HFF-Myc (cell line): ENCODE measurements at places on chromosomes 5 and 9.

- DNase-seq: no peak
These were observed 268.9 kb downstream of the ENC1 start for GRCh38 chr5:74371621-74372020.

- no peak for DNase-seq
These were observed 27.6 kb upstream of the PSD2 start for GRCh38 chr5:139767960-139768359.

GRCh38 chr9:78053627-78054026 is 22.0 kb upstream of the GNAQ start:
- DNase-seq: no peak

- DNase-seq: no peak
These were observed 442 bp downstream of the NEURL1B start for GRCh38 chr5:172641359-172642050.

GRCh38 chr5:90402521-90403255 is 6.9 kb downstream of the CETN3 start:
- no peak for DNase-seq

- DNase-seq: no peak
These were observed 603.8 kb downstream of the TLE4 start for GRCh38 chr9:80175286-80176150.

DNA sequence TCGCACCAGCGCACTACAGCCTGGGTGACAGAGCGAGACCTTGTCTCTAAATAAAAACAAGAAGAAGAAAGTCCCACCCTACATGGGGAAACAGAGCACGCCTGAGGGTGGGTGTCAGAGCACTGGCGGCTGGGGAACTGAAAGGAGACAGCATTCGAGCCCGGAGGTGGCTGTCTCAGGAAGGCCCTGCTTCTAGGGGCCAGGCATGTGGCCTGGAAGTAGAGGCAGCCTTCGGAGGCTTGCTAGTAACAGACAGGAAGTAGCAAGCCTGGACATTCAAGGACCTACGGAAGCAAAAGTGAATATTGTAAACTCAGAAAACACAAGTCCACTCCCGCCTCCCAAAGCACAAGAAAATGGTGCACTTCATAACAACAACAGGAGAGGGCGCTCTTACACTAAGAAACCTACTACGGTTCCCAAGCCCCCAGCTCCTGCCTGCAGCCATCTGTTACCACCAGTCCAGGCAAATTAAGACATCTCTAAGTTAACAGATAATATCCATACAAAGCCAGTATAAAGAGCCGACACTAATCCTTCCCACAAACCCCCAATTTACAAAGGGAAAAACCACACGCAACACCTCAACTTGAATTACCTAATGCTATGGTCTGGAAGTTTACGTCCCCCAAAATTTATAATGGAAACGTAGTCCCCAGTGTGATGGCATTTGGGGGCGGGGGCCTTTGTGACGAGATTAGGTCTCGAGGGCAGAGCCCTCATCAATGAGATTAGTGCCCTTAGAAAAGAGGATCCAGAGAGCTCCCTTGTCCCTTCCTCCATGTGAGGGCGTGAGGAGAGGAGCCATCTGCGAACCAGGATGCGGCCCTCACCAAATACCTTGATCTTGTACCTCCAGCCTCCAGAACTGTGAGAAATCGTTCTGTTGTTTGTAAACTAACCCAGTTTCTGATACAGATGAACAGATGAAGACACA is 7.7 kb downstream of the RASGEF1C start:
- no peak for DNase-seq

- DNase-seq: no peak
These were observed 66.1 kb upstream of the PPP1R26 start for GRCh38 chr9:135413461-135413860.

DNA sequence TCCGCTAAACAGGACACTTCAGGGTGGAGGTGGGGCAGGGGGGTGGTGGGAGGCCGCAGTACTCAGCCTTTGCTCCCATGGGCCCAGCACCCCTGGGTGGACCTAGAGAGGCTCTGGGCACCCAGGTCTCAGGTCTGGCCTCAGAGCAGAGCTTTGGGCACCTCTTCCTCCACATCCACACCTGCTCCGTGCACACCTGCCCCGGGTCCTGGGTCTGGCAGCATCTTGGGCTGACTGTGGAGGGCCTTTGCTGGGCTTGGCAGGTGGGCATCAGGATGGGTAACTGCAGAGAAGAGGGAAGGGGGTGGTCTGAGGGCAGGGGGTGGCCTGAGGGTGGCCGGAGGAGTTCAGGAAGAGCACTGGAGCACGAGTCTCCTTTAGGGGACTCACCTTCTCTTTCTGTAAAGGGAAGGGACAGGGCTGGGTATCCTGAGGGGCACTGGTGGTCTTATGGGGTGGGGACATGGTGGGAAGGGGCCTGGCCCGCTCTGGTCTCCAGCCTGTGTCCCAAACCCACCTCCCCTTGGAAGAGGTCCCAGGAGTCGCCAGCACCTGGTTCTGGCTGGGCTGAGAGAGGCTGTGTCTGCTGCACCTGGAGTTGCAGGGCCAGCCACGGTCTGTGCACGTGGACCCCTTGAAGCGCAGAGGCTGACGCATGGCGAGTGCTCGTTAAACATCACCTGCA is 106.7 kb upstream of the IER5L start:
- no peak for DNase-seq

DNA sequence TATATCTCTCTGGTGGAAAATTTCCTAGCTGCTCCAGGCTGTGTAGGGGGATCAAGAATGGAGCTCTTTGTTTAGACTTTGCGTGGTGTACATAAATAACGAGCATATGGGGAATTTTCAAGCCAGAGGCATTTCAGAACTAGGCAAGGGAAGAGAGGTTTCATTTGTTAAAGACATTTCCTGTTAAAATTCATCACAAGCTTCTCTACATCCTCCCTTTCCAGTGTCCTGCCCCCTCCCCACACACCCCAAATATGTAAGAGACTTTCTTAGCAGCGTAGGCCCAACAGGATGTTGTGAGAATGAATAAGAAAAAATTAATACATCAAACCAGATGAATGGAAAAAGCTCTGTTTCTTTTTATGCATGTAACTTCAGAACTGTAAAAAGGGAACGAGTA is 150.3 kb downstream of the GPBP1 start:
- no peak for DNase-seq

DNA sequence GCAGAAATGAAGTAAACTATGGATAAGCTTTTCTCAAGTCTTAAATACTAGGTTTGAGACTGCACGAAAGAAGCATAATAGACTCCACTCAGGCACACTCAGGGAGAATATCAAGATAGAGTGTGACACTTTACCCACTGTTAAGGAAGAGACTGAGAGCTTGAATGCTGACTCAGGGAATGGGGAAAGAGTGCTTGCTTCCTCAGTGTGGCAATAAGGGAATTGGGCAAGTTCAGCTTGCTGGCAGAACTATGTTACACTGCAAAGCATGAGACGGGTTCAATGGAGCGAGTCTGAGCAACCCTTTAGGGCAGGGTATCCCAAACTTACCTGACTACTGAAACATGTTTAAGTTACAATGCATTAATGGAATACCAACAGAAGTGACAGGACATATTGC is 237.7 kb upstream of the MEF2C start:
- no peak for DNase-seq

DNA sequence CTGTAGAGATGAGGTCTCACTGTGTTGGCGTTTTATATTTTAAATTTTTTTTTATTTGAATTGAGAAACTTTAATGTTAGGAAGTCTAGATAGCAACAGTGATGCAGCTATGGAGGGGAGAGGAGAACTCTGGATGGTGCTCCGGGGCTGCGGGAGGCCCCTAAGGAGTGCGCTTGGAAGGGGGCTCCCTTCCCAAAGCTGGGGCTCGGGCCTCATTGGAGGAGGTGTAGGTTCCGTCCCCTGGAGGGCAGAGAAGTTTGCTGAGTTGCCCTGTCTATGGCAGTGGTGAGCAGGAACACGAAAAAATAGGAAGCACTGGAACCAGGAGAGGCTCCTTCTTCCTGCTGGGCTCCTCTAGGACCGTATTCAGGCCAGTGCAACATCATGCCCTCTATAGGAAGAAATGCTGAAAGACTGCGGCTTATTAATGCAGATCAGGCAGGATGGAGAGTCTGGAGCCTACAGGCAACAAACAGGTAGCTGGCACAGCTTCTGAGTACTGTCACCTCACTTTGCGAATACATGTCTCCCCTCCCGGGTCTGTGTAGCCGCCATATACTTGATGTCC is 16.1 kb downstream of the AHRR start:
- DNase-seq: no peak

DNA sequence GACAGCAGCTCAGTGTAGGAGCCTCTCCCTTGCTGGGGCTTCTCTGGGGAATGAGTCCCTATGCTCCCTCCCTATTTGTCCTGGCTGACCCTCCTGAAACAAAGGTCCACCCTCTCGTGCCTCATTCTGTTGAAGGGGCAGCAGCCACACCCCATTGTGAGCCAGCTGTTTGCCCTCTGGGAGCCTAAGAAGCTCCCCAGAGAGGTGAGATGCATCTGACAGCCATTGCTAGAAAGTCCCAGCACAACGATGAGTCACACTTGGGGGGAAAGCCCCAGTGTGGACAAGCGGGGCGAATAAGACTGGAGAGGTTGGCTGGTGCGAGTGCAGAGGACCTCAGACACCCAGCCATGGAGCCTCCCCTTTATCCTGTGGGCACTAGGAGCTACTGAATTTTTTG is 101.4 kb downstream of the PPARGC1B start:
- DNase-seq: no peak

GRCh38 chr9:18976221-18976708 is 56.7 kb downstream of the SAXO1 start:
- DNase-seq: no peak

DNA sequence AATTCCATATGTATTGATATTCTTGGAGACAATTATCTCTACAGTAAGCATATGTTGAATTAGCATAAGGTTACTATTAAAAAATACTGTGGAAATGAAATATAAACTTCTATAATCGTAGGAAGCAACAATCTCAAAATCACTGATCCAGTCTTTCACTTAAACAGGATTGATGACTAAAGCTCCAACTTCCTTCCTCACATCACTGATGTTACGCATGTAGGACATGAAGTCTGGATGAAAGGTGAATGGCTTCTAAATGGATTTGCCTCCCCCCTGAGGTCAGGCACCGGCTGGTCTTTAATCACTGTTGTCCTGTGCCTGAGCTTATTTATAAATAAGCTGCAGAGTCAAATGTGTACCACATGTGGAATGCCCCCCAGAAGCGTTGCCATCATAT is 157.1 kb upstream of the NFIB start:
- DNase-seq: no peak

GRCh38 chr5:32044434-32044833 is 129.7 kb downstream of the GOLPH3 start:
- no peak for DNase-seq

GRCh38 chr9:70789086-70789485 is 332.3 kb downstream of the TRPM3 start:
- no peak for DNase-seq

DNA sequence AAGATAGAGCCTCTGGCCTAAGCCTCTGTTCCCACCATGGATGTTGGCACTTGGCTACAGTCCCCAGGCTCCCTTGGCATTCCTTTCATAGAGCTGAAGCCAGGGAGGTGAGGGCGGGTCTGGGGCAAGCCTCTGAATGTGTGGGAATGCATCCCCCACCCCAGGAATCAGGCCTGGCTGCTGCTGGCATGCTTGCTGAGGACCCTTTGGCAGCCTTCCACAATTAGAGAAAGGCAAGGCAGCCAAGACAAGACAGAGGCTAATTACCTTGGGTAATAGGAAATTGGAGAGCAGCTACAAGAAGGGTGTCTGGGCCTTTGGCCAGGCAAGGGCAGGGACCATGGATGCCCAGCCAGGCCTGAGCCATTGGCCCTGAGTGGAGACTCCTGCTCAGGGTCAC is 204.4 kb upstream of the TRIM32 start:
- DNase-seq: no peak

DNA sequence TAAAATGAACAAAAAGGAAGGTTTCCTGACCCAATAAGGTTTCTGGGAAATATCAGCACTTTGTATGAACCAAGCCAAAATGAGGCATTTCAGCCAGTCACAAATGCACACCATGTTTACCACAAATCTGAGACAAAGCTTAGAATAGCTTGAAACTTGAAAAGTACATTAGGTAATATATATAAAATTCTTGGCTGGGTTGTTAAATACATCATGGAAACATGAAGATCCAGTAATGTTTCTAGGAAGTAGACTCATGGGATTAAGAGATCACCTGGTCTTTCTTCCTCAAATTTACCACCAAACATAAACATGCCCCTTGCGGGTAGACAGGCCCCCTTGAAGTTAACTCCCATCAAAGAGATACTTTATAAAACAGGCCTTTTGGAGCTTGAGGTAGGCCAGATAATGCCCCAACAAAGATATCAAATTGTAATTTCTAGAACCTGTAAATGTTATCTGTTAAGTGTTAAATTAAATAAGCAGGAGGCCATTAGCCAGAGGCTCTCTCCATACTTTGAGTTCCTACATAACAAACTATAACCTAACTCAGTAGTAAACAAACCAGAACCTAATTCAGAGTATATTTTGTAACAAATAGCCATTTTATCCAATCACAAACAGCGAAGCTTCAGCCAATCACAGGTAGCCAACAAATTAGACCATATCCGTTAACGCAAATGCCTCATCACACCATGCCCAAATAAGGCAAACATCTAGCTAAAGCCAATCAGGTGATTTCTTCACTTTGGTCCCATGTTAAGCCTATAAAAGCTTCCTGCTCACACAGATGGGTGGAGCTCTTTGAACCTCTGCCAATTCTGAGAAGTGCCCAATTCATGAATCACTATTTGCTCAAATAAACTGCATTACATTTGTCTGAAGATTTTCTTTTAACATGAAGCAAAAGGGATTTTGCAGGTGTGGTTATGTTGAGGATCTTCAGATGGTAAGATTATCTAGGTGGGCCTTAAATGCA is 127.9 kb upstream of the TARS1 start:
- peak; percentile 87 for DNase-seq

DNA sequence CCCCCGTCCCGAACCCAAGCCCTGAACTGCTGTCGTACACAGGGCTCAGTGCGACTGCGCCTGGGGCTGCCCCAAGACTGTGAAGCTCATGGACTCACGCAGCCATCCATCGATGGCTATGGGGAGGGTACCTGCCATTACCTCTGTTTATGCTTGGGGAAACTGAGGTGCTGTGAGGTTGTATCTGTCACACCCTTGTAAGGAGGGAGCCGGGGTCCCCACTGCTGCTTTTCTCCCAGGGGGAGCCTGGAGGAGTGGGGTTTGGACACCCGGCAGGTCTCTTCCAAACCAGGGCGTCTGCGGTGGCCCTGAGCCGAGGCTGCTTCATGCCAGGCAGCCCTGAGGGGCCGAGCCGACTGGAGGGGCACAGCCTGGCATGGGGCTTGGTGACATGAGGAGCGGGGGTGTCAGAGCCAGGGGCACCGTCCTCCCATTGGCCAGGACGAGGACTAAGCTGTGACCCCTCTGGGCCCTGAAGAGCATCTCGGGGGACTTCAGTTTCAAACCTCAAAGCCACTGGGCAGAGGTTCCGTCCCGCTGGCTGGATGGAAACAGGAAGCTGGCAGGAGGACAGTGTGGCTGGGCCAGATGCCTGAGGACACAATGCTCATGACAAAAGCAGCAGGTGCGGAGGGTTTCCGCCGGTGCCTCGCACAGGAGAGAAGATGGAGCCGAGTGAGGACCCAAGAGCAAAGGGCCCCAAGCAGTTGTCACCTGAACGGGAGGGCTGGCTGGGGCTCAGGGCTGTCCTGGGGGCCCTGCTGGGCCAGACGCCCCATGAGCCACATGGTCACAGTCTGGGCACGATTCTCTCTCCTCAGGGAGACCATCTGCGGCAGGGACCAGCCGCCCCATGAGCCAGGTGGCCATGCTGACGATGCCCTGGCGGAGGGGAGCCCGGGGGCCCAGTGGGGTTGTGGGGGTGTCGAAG is 54.4 kb upstream of the EXOC3 start:
- DNase-seq: no peak
